WTC11 (cell line): ENCODE measurements at places on chromosomes 5 and 9. TPM values are rescaled to one million over a fixed set of nuclear protein-coding genes. Genes with fewer than 3 reads are reported as not detected.
A peak's percentile ranks its signal among the peaks of the same experiment; 100 is the strongest.

SLCO4C1 gene
- total RNA-seq = 5.4 to 6.2 TPM (median 6.0 TPM) in 3 replicates

POU5F2 gene
- 0.13 to 0.23 TPM (median 0.16 TPM) in 3 replicates for total RNA-seq

CSF2 gene
- total RNA-seq = 0.25 TPM in 1 of 3 replicates, not detected in the others

SYNPO gene
- total RNA-seq = 2.1 to 2.7 TPM (median 2.6 TPM) in 3 replicates

CLIC3 gene
- 0.31 to 0.41 TPM in 2 of 3 replicates, not detected in the other for total RNA-seq

PIP5K1B gene
- total RNA-seq = 5.2 to 6.0 TPM (median 5.7 TPM) in 3 replicates

SMIM33 gene
- not detected in 3 replicates for total RNA-seq

SPOUT1 gene
- 76.8 to 79.3 TPM (median 77.5 TPM) in 3 replicates for total RNA-seq

HTR4 gene
- not detected in 3 replicates for total RNA-seq

TLN1 gene
- total RNA-seq = 97.1 to 109 TPM (median 106 TPM) in 3 replicates

C5orf47 gene
- total RNA-seq = 0.09 to 0.32 TPM (median 0.27 TPM) in 3 replicates

INSYN2B gene
- total RNA-seq = not detected in 3 replicates

DNA sequence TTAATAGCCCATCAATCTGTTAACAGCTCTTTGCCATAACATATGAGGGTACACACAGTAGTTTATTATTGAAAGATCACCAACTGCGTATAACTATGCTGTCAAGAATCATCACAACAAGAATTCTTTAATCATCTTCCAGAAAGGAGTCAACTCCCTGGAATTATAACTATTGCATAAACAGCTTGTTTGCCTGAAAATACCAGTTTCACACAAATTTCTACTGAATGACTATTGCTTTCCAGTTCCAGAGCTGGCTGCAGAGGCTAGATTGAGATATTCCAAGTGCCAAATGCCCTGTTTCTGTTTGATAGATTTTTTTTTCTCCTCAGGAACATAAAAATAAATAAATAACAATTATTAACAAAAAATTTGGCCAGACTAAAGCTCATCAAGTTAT is 444.7 kb downstream of the TLE1 start:
- no peak overlapping the region for H3K27ac ChIP-seq
- 0 out of 2 replicates have a peak, but pooled peaks cover under 1% of the 10 kb centered on the region for H3K36me3 ChIP-seq
- DNase-seq = no peak
- peaks cover 11% of the 10 kb centered on the region for H3K4me1 ChIP-seq

DNA sequence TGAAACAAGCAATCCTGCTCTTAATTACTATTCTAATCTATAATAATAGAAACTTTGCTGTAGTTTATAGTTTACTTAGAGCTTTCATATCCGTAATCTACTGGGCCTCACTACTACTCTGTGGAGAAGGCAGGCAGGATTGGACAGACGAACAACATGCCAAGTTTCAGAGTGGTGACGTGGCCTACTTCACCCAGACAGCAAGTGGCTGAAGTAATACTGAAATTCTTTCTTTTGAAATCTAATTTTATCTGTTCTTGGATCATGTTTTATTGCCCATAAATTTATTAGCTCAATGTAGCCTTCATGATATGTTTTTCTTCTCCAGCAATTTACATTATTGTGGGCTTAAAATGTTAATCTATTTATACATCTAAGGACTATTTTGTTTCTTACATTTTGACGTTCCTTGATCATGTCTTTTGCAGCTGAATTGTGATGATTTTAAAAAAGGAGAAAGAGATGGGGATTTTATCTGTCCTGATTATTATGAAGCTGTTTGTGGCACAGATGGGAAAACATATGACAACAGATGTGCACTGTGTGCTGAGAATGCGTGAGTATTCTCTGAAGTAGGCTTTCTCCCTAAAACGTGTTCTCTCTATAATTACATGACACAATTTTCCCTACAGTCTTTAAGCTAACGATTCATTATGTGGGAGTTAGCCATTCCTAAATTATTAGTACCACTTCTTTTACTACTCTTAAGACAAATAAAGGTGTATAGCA is 22.4 kb downstream of the SPINK5 start:
- H3K4me1 ChIP-seq = peaks cover 4% of the 10 kb centered on the region; the same call in 1 of the 2 replicates
- no peaks in the 10 kb centered on the region for H3K27me3 ChIP-seq
- H3K36me3 ChIP-seq = no peaks in the 10 kb centered on the region; the same call in 1 of the 2 replicates

DNA sequence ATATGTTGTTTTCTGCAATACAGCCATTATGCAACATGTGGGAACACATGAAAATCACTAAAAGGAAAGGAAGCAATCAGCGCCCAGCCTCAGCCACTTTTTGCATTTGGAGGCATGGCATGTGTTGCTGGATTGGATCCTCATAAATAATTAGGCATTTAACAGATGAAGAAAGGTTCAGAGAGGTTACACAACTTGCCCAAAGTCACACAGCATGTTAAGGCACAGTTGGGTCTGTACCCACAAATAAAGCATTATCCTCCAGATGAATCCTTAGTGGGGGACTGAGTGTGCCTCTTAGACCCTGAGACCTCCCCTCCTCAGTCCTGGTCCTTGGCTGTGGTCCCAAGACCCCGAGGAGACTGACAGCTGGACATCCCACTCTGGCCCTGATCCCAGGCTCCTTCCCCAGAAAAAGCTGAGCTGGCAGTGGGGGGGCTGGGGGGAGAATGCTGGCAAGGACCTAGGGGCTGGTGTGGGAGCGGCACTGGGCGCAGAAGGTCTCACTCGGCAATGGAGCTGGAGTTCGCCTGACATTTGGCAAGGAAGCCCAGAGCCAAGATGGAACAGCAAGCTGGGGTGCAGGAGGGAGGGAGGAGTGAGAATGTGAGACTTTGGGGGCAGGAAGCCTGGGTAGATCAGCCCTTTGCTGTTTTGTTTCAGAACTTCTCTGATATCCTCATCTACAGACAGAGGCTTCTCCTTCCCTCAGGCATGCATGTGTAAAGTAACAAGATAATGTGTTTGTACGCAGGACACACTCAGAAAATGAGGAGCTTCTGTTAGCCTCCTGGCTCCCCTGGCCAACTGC is 6.9 kb upstream of the AKNA start:
- peak overlapping the region; percentile 62 for H3K27ac ChIP-seq
- H3K4me1 ChIP-seq = peaks cover 47% of the 10 kb centered on the region
- H3K36me3 ChIP-seq = no peaks in the 10 kb centered on the region
- H3K27me3 ChIP-seq = no peaks in the 10 kb centered on the region
- no peak overlapping the region for H3K4me3 ChIP-seq

GRCh38 chr9:109477258-109478050 is 20.7 kb downstream of the PTPN3 start:
- no peak overlapping the region for H3K27ac ChIP-seq
- no peaks in the 10 kb centered on the region for H3K27me3 ChIP-seq
- no peak overlapping the region for H3K4me3 ChIP-seq

GRCh38 chr5:151150471-151151262 is 6.9 kb downstream of the ANXA6 start:
- no peaks in the 10 kb centered on the region for H3K27me3 ChIP-seq
- DNase-seq = no peak
- H3K27ac ChIP-seq = 0 out of 2 replicates have a peak overlapping the region, but pooled peaks have one; percentile 4
- no peak overlapping the region for H3K4me3 ChIP-seq

GRCh38 chr5:115124741-115125140 is 45.0 kb downstream of the TRIM36 start:
- H3K27ac ChIP-seq = no peak overlapping the region
- no peaks in the 10 kb centered on the region for H3K27me3 ChIP-seq
- H3K36me3 ChIP-seq = peaks cover 11% of the 10 kb centered on the region
- no peaks in the 10 kb centered on the region for H3K4me1 ChIP-seq
- no peak overlapping the region for H3K4me3 ChIP-seq
- DNase-seq = no peak

- no peaks in the 10 kb centered on the region; the same call in 1 of the 2 replicates for H3K36me3 ChIP-seq
- no peaks in the 10 kb centered on the region for H3K27me3 ChIP-seq
- H3K27ac ChIP-seq = no peak overlapping the region
- no peak for DNase-seq
These were observed 381.1 kb upstream of the CDH10 start for GRCh38 chr5:25025831-25026230.

- H3K4me3 ChIP-seq = no peak overlapping the region
- no peaks in the 10 kb centered on the region for H3K36me3 ChIP-seq
- H3K27ac ChIP-seq = no peak overlapping the region
- no peak for DNase-seq
- H3K4me1 ChIP-seq = no peaks in the 10 kb centered on the region
These were observed 347.3 kb downstream of the ENC1 start for GRCh38 chr5:74293182-74293581.

DNA sequence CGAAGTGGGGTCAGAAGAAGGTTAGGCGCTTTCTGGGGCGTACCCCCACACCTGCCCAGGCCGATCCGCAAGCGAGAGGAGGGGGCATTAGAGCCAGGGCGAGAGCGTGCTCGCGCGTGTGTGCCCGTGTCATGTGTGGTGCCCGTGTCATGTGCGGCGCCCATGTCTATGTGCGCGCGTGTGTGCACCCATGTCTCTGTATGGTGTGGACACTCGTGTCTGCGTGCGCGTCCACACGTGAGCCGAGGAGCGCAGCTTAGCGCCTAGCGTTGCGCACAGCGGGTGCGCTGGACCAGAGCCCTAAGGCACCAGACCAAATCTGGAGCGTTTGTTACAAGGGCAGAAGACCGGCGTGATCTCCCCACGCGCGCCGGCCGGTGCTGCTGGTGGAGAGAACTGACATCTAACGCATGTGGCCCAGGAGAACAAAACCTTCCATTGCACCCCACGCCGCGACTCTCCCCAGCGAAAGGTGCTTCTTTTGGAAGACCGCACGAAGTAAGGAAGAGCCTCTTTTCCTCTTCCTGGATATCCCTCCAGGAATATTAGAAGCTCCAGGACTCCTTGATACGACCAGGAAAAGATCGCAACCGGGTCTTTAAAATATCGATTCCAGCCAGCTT is 644 bp downstream of the NIM1K start:
- H3K27me3 ChIP-seq = peaks cover 54% of the 10 kb centered on the region
- H3K4me3 ChIP-seq = peak overlapping the region; percentile 79
- no peaks in the 10 kb centered on the region for H3K36me3 ChIP-seq
- peaks cover 27% of the 10 kb centered on the region for H3K4me1 ChIP-seq
- no peak for DNase-seq
- no peak overlapping the region for H3K27ac ChIP-seq

- H3K27me3 ChIP-seq = no peaks in the 10 kb centered on the region
- no peak overlapping the region for H3K4me3 ChIP-seq
- H3K27ac ChIP-seq = no peak overlapping the region; the same call in 1 of the 2 replicates
- no peak for DNase-seq
- H3K4me1 ChIP-seq = peaks cover 18% of the 10 kb centered on the region
These were observed 91.4 kb upstream of the FCN2 start for GRCh38 chr9:134789168-134789567.

GRCh38 chr9:12656803-12657202 is 36.4 kb upstream of the TYRP1 start:
- 0 out of 2 replicates have a peak, but pooled peaks cover 5% of the 10 kb centered on the region for H3K36me3 ChIP-seq
- no peak overlapping the region for H3K27ac ChIP-seq
- DNase-seq = no peak
- no peaks in the 10 kb centered on the region for H3K4me1 ChIP-seq
- H3K4me3 ChIP-seq = no peak overlapping the region

DNA sequence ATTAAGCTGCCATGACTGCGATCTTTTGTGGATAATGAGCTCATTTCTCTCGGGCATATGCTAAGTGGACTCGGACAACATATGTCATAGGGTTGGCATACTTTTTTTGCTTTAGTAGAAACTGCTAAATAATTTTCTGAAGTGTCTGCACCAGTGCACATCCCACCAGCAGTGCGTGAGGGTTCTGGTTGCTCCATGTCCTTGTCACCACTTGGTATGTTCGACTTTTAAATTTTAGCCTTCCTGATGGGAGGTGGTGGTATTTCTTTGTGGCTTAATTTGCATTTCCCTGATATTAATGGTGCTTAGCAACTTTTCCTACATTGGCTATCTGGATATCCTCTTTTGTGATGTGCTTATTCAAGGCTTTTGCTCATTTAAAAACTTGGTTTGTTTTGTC is 57.8 kb upstream of the NRARP start:
- H3K36me3 ChIP-seq = peaks cover 26% of the 10 kb centered on the region
- DNase-seq = no peak
- no peaks in the 10 kb centered on the region for H3K4me1 ChIP-seq
- H3K27ac ChIP-seq = no peak overlapping the region

- DNase-seq = no peak
- H3K4me1 ChIP-seq = no peaks in the 10 kb centered on the region
- no peak overlapping the region for H3K27ac ChIP-seq
- H3K27me3 ChIP-seq = no peaks in the 10 kb centered on the region
- H3K36me3 ChIP-seq = no peaks in the 10 kb centered on the region
These were observed 263.1 kb downstream of the ASTN2 start for GRCh38 chr9:117151716-117152115.

- H3K4me3 ChIP-seq = no peak overlapping the region
- no peak overlapping the region for H3K27ac ChIP-seq
- peaks cover 11% of the 10 kb centered on the region for H3K36me3 ChIP-seq
These were observed 102.2 kb downstream of the PCSK5 start for GRCh38 chr9:75992482-75993206.

DNA sequence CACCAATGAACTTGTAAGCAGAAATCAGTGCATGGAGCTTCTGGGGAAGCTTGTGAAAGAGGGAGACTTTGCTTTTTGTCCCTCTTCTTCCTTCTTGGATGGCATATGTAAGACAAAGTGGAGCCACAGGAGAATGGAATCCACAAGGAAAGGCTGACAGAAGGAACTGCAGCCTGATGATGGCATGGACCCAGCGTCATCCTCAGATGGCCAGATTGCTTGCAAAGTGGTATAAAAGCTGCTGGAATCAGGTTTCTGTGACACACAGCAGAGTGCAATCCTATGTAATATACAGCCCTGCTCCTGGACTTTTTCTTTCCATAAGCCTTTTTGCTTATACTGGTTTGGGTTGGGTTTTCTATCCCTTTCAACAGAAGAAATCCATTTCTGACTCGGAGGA is 31.4 kb upstream of the SPARC start:
- no peak overlapping the region for H3K4me3 ChIP-seq
- peaks cover 9% of the 10 kb centered on the region for H3K36me3 ChIP-seq
- H3K4me1 ChIP-seq = peaks cover 15% of the 10 kb centered on the region
- DNase-seq = no peak
- H3K27ac ChIP-seq = no peak overlapping the region

DNA sequence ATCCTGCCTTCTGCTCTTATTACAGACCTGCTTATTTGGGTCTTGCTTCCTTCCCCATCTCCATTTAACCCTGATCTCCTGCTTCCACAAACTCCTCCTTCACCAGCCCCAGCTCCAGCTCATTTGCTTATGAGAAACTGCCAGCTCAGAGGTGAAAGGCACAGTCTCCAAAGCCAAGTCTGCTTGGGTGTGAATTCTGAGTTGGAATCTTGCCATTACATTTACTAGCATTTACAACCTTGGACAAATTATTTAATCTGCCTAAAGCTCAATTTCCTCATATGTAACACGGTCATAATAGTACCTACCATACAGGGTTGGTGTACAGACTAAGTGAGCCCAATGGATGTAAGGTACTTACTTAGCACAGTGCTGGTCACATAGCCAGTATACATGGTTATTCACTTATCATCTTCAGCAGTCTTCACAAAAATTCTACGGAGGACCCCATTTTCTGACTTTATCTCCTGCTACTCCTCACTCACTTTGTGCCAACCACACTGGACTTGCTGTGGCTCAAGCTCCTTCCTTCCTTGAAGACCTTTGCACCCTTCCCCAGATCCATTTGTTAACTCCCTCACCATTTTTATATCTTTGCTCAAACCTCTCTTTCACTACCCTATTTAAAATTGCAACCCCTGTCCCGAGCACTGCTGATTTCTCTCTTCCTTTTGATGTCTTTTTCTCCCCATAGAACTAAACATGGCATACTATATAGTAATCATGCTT is 86.2 kb downstream of the DOCK2 start:
- no peak overlapping the region for H3K27ac ChIP-seq
- no peaks in the 10 kb centered on the region for H3K27me3 ChIP-seq
- H3K4me1 ChIP-seq = peaks cover 5% of the 10 kb centered on the region; the same call in 1 of the 2 replicates
- H3K4me3 ChIP-seq = no peak overlapping the region
- DNase-seq = no peak
